Activated CD8-positive, alpha-beta T cell treated with anti-CD3 and anti-CD28 coated beads for 36 hours (primary cell): ENCODE measurements at places on chromosomes 4 and X. TPM values are rescaled to one million over a fixed set of nuclear protein-coding genes. Genes with fewer than 3 reads are reported as not detected.

- H3K4me1 ChIP-seq: peaks cover 2% of the 10 kb centered on the region
- H3K36me3 ChIP-seq: no peaks in the 10 kb centered on the region
- no peak for DNase-seq
- no peak overlapping the region for H3K27ac ChIP-seq
- H3K27me3 ChIP-seq: no peaks in the 10 kb centered on the region
Observed at GRCh38 chr4:144342949-144343760, 202.6 kb upstream of the GYPA start.

- H3K4me1 ChIP-seq: no peaks in the 10 kb centered on the region
- H3K36me3 ChIP-seq: no peaks in the 10 kb centered on the region
- DNase-seq: no peak
- no peak overlapping the region for H3K4me3 ChIP-seq
- H3K27ac ChIP-seq: no peak overlapping the region
- H3K27me3 ChIP-seq: no peaks in the 10 kb centered on the region
Observed at GRCh38 chr4:35491093-35491492, 753.2 kb downstream of the ARAP2 start.

DNA sequence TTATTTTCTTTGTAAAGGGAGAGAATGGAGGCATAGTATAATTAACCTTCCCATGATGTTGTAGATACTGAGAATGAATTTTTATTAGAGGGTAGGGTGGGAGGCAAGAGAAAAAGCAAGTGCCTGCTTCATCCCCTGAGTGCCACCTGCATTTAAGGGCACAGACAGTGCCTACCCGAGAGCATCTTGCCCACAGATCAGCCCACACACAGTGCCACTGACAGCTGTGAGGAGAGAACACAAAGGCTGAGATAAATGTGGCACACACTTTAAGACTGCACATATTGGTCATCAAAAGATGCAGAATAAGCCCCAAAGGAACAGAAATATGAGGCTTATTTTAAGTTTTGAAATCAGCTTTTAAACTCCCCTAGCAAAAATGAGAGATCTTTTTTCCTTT, 250.8 kb downstream of the SLC39A8 start:
- H3K36me3 ChIP-seq: no peaks in the 10 kb centered on the region
- H3K4me3 ChIP-seq: no peak overlapping the region
- H3K4me1 ChIP-seq: no peaks in the 10 kb centered on the region
- H3K27me3 ChIP-seq: no peaks in the 10 kb centered on the region
- H3K27ac ChIP-seq: no peak overlapping the region
- DNase-seq: no peak

Gene TDO2
- not detected for total RNA-seq

Gene ABCD1
- total RNA-seq: 4.4 TPM

Gene NMU
- 0.41 TPM for total RNA-seq
